Cardiac fibroblast (primary cell): ENCODE measurements at places on chromosomes 12 and 14.

DNA sequence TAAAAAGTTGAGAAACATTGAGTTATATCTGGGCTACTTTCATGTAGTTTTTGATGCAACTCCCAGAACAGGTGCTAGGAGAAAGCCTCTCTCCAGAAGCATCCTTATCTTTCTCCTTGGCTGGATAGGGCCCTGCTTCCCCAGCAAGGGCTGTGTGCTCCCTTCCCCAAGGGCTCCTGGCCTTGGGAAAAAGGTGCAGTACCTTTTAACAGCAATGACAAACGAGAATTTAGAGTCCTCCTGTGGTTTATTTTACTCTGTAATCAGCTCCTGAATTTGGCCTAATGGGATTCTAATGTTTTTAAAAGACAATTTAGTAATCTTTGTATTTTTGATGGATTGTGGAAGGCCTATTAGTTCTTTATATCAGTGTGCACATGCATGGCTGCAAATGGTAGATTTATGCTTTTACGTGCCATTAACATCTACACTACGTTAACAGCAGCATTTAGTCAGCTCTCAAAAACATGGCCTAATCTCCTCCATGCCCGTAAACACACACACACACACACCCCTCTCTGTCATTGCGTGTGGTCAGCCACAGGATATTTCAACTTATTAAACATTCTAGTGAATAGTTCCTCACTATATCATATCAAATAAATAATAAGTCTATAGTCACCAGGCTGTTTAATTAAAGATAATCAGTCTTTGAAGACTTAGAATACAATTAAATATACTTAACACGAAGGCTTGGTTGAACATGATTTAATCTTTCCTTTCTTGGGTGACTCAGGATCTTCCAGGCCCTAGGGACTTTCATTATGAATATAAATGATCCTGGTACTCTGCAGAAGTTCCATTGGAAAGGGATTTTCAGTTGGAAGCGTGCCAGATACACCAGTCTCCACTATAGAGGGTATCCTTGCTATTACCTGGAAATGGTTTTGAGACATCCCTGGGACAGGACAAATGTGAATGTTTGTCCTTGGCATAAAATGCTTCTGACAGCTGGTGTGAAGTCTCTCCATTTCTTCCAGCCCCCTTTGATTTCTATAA lies 181.4 kb upstream of the PWP1 start:
- no peak for DNase-seq

- no peak for DNase-seq
These were observed 431.4 kb downstream of the SLC16A7 start for GRCh38 chr12:60027266-60027665.

DNA sequence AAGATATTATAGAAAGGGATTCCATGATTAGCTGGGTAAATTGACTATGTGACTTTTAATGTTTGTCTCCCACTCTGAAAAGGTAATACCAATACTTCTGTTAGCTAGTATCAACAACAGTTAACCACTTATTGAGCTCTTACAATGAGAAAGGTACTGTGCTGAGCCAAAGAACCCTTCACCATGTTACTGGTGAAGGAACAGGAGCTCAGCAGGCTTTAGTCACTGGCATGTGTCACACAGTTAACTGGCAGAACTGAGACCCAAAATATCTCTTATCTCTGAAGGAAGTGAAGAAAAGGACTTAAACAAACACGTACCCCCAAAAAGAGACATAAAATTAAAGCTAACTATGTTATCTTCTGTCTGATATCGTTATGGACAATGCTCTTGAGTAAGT lies 170.6 kb downstream of the MED13L start:
- no peak for DNase-seq

DNA sequence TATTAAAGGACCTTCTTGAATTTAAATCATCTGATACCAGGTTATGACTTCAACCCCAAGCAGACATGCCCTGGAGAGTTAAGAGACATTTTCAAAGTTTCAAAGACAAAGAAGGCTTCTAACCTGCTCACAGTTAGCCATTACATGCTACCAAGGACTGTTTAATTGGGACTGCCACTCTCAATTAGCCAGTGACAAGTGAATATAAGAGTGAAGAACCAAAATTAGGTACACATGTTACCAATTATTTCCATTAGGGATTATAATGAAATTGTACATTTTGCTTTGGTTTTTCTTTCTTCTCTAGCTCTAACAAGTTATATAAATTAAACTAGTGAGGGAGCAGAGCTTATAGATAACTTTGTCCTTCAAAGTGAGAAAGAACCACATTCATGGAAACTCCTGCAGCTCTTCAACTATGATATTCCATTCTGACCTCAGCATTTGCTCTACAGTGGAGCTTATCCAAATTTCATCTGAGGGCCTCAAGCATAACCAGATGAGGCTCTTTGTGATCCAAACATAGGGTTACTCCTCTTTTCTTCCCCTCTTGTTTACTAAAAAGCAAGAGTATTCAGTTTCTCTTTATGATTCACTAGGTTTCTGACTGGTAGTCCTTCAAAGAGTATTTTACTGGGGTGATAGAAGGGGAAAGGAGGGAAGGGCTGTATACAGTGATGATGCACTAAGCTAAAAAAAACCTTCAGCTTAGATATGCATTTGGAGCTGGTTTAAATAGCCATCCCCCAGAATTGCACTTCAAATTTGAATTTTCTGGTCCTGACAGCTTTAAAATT lies 91.3 kb downstream of the DUSP6 start:
- no peak for DNase-seq
